ENCODE measurements at places on chromosomes 11 and 22.

DNA sequence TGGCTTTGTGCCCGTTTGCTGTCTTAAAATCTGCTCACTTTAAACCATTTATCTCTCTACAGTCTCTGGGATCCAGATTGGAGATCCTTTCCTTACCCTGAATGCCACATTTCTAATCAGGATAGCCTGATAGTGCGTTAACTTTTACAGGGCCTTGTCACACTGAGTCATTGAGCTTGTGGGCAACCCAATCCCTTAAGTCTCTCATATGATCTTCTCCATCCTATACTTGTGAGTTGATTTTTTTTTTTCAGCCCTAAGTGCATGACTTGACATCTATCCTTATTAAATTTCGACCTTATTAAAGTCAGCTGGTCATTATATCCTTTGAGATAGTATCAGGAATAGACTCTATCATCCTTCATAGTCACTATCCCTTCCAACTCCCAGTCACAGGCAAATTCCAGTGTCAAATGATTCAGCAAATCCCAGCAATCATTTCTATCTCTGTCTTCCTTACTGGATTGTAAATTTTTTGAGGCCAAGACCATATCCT is 57.7 kb downstream of the TEAD1 start:
- DNase-seq: no peak

- no peak for DNase-seq
Observed at GRCh38 chr11:74492084-74492483, 1.4 kb downstream of the LIPT2 start.

GRCh38 chr22:39665229-39665628 is 94.7 kb downstream of the CACNA1I start:
- no peak for DNase-seq

GRCh38 chr11:125293596-125293995 is 129.0 kb downstream of the PKNOX2 start:
- DNase-seq: no peak

- DNase-seq: no peak
Observed at GRCh38 chr22:29342177-29342576, 26.7 kb upstream of the RASL10A start.

- DNase-seq: no peak
Observed at GRCh38 chr22:28873183-28873963, 10.0 kb upstream of the ZNRF3 start.

DNA sequence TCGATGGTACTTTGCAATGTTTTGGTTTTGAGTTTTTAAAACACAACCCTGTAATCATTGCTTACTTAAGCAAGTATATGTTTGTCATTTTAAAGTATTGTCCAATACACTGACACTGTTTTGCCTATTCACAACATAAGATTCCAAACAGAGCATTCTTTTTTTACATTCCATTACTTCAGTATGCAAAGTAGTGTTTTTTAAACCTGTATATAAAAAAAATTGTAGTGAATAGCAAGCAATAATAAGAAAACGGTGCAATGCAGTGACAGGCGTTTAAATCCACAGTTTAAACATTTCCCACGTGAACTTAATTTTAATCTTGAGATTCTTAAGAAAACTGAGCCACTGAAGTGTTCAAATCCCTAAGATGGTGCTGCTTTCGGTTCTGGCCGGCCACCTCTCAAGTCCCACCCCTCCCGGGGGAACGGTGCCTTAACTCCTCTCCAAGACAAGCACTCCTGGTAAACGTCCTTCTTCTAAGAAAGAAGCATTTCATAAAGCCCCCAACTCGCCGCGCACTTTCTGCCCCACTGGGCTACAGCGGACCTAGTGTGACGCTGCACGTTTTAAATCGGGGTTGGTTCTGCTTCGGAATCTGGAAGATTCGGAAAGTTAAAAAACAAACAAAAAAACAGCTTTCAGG is 2.9 kb downstream of the PGR start:
- no peak for DNase-seq

- DNase-seq: no peak
Observed at GRCh38 chr11:26418386-26418912, 86.5 kb downstream of the ANO3 start.

- DNase-seq: no peak
Observed at GRCh38 chr11:10426475-10426874, 28.6 kb upstream of the AMPD3 start.

DNA sequence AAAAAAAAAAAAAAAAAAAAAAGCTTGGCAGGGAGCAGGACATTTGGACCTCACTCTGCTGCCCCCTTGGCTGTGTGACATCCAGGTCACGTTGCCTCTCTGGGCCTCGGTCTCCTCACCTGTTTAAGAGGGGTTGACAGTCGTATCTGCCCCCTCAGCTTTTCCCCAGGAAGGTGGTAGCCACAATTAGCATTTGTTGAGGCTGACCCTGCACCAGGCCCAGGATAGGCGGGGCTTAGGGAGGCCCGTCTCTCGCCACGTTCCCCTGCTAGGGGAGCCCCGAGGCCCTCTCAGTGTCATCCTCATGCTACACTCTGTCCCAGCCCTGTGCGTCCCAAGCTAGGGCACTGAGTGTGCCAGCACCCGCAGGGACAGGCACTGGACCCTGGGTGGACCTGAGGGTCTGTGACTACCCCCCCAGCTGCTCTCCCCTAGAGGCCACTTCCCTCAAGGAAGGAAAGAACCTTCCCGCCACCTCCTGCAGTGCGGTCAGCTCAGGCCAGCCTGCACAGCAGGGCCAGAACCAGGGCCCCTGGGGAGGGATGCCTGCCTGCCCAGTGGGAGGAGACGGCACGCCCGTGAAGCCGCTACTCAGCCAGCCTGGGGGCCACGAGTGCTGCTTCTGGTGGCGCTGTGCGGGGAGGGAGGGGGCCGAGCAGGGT is 38.5 kb upstream of the PPARA start:
- no peak for DNase-seq

DNA sequence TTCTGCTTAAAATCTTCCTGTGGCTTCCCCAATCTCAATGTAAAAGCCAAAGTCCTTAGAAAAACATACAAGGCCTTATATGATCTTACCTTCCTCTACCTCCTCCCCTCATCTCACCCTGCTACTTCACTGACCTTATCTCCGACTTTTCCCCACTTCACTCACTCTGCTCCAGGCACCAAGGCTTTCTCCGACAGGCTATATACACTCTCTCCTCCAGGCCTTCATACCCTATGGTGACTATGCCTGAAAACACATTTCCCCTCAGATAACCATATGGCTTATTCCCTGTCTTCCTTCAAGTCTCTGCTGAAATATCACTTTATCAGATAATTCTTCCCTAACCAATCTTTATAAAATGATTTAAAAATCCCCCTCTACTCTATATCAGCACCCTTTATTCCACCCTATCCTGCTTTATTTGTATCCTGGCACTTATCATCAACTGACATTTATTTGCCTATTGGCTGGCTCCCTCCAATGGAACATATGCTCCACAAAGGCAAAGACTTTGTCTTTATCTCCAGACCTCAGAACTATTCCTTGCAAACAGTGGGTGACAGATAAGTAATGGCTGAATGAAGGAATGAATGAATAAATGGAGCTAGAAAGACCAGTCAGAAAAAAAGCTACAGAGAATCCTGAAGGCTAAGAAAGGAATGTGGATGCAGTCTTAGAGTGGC is 52.7 kb downstream of the PAK1 start:
- no peak for DNase-seq

All from posterior cingulate gyrus (tissue), 11 donors.